ENCODE measurements at places on chromosomes 6 and 20. TPM values are rescaled to one million over a fixed set of nuclear protein-coding genes. Genes with fewer than 3 reads are reported as not detected.
A peak's percentile ranks its signal among the peaks of the same experiment; 100 is the strongest.

The BPIFB4 gene
- not detected for total RNA-seq

The EBF4 gene
- total RNA-seq: 5.9 TPM

The COL10A1 gene
- total RNA-seq: not detected

The IRF4 gene
- 689 TPM for total RNA-seq

The C20orf173 gene
- total RNA-seq: not detected

The PACSIN1 gene
- 0.40 TPM for total RNA-seq

DNA sequence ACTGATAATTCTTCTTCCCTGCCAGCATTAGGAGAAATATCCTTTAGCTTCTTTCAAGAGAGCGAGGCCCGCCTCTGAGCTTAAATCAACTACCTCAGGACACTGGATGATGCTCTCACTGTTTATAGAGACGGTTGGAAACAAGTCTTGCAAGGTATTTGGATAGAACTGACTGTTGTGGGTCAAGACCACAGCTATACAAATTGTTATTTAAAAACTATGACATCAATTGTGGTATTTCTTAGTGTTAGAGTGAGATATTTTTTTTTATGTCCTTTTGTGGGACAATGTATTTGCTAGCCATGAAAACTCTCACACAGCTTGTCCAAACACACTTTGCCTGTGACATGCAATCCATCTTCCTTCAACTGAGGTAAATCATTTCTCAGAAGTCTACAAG is 136.3 kb upstream of the PHACTR1 start:
- DNase-seq: no peak
- peaks cover 4% of the 10 kb centered on the region for H3K27me3 ChIP-seq
- H3K4me3 ChIP-seq: no peak overlapping the region
- H3K4me1 ChIP-seq: no peaks in the 10 kb centered on the region

GRCh38 chr6:137978252-137978896 is 111.3 kb downstream of the TNFAIP3 start:
- H3K27me3 ChIP-seq: no peaks in the 10 kb centered on the region
- H3K36me3 ChIP-seq: no peaks in the 10 kb centered on the region
- no peak overlapping the region for H3K27ac ChIP-seq
- DNase-seq: peak; percentile 68
- peaks cover 50% of the 10 kb centered on the region for H3K4me1 ChIP-seq
- H3K4me3 ChIP-seq: no peak overlapping the region

DNA sequence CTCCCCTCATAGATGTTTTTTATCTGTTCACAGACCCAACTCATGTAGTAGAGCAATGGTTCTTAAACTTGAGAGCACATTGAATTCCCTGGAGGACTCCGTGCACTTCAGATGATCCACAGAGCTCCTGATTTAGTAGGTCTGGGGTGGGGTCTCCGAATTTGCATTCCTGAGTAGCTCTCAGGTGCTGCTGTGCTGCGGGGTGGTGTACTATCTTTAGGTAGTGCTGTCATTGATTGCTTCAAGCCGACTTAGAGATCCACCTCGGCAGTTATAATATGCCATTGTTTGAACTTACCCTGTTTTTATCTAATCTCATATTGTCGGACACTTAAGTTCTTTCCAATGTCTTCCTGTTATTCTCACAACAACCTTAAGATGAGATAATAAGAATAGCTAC is 45.0 kb downstream of the BMP2 start:
- H3K27me3 ChIP-seq: peaks cover 2% of the 10 kb centered on the region
- no peak overlapping the region for H3K27ac ChIP-seq
- H3K4me3 ChIP-seq: no peak overlapping the region
- no peaks in the 10 kb centered on the region for H3K36me3 ChIP-seq

- H3K4me3 ChIP-seq: no peak overlapping the region
- H3K27ac ChIP-seq: no peak overlapping the region
- no peaks in the 10 kb centered on the region for H3K4me1 ChIP-seq
- H3K27me3 ChIP-seq: no peaks in the 10 kb centered on the region
- no peaks in the 10 kb centered on the region for H3K36me3 ChIP-seq
- DNase-seq: no peak
Measured at GRCh38 chr6:138377042-138377441, 663 bp upstream of the SMIM28 start.

DNA sequence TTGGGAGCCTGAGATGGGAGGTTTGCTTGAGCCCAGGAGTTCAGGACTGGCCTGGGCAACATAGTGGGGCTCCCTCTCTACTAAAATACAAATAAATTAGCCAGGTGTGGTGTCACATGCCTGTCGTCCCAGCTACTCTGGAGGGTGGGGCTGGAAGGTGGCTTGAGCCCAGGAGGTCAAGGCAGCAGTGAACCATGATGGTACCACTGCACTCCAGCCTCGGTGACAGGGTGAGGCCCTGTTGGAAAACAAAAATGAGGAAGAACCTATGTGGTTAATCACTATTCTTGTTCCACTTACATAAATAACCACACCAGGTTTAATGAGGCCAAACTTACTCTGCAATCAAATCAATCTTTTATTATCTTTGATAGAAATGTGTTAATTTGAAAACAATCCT is 5.4 kb downstream of the PPDPF start:
- peaks cover 33% of the 10 kb centered on the region for H3K4me1 ChIP-seq
- DNase-seq: no peak
- H3K4me3 ChIP-seq: no peak overlapping the region

GRCh38 chr6:41711323-41712038 is 23.9 kb downstream of the TFEB start:
- no peak for DNase-seq
- no peaks in the 10 kb centered on the region for H3K27me3 ChIP-seq
- no peak overlapping the region for H3K4me3 ChIP-seq
- H3K36me3 ChIP-seq: no peaks in the 10 kb centered on the region
- H3K27ac ChIP-seq: no peak overlapping the region

DNA sequence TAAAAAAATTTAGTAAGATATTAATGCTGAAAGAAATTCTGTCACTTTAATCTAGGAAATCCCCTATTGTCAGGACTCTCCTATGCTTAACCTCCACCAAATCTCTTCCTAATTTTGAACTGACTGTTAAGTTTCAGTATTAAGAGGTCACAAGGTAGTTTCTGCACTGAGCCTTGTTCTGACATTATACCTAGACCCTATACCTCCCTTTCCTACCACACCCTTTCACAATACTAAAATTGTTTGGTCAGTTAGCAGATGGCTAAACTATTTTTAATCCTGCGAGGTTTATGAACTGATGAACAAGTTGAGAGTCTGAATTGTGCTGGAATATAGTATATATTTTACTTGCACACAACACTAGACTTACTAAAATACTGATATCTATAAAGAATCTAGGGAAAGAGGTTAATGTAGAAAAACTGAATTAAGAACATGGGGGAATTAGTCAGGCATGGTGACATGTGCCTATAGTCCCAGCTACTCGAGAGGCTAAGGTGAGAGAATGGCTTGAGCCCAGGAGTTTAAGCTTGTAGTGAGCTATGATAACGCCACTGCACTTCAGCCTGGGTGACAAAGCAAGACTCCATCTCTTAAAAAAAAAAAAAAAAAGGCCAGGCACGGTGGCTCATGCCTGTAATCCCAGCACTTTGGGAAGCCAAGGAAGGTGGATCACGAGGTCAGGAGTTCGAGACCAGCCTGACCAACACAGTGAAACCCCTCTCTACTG is 51.5 kb downstream of the HBS1L start:
- DNase-seq: no peak
- H3K4me3 ChIP-seq: no peak overlapping the region
- H3K27ac ChIP-seq: no peak overlapping the region
- H3K27me3 ChIP-seq: no peaks in the 10 kb centered on the region

- no peak for DNase-seq
- H3K4me3 ChIP-seq: no peak overlapping the region
- H3K4me1 ChIP-seq: no peaks in the 10 kb centered on the region
Measured at GRCh38 chr20:7714549-7714948, 225.7 kb downstream of the HAO1 start.

- no peaks in the 10 kb centered on the region for H3K36me3 ChIP-seq
- H3K4me1 ChIP-seq: no peaks in the 10 kb centered on the region
- H3K27me3 ChIP-seq: peaks cover 11% of the 10 kb centered on the region
- no peak overlapping the region for H3K27ac ChIP-seq
Measured at GRCh38 chr6:7502743-7503142, 38.7 kb upstream of the DSP start.

GRCh38 chr6:9272671-9273070 is 837.3 kb upstream of the SLC35B3 start:
- no peaks in the 10 kb centered on the region for H3K4me1 ChIP-seq
- H3K36me3 ChIP-seq: no peaks in the 10 kb centered on the region
- DNase-seq: no peak
- H3K27me3 ChIP-seq: no peaks in the 10 kb centered on the region

DNA sequence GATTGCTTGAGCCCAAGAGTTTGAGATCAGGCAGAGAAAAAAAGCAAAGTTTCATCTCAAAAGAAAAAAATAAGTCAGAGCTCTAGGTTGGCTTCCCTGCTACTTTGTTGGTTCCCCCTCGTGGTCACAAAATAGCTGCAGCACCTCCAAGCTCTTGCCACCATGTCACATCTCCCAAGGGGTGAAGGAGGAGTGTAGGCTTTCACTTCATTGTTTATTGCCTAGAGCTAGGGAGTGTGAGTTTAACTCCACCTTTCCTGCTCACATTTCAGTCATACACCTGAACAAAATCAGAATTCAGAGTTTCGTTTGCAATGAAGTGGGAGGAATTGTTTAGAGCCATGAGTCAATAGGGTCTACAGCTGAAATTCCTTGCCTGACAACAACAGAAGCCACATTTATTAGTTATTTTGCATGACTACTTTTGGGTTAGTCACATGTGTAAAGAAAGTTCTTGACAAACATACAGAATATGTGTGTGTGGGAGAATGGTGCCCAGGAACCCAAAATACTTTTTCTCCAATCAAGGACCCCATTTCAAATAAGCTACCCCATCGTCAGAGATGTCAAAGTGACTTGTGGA is 56.2 kb upstream of the UFL1 start:
- H3K4me3 ChIP-seq: no peak overlapping the region
- peak; percentile 20 for DNase-seq
- H3K36me3 ChIP-seq: no peaks in the 10 kb centered on the region

- no peak for DNase-seq
- peaks cover 6% of the 10 kb centered on the region for H3K27me3 ChIP-seq
- no peaks in the 10 kb centered on the region for H3K36me3 ChIP-seq
Measured at GRCh38 chr6:128557081-128557480, 36.7 kb upstream of the PTPRK start.

- no peak overlapping the region for H3K4me3 ChIP-seq
- DNase-seq: no peak
- H3K36me3 ChIP-seq: no peaks in the 10 kb centered on the region
- H3K27me3 ChIP-seq: no peaks in the 10 kb centered on the region
Measured at GRCh38 chr6:56242346-56242745, 5.0 kb downstream of the COL21A1 start.

- H3K27ac ChIP-seq: no peak overlapping the region
- no peaks in the 10 kb centered on the region for H3K36me3 ChIP-seq
- peaks cover 8% of the 10 kb centered on the region for H3K4me1 ChIP-seq
- no peaks in the 10 kb centered on the region for H3K27me3 ChIP-seq
- no peak for DNase-seq
Measured at GRCh38 chr20:50501972-50502745, 8.0 kb upstream of the PTPN1 start.

GRCh38 chr20:23037017-23037481 is 1.9 kb downstream of the SSTR4 start:
- no peaks in the 10 kb centered on the region for H3K36me3 ChIP-seq
- no peak overlapping the region for H3K27ac ChIP-seq
- H3K4me3 ChIP-seq: no peak overlapping the region
- DNase-seq: no peak

DNA sequence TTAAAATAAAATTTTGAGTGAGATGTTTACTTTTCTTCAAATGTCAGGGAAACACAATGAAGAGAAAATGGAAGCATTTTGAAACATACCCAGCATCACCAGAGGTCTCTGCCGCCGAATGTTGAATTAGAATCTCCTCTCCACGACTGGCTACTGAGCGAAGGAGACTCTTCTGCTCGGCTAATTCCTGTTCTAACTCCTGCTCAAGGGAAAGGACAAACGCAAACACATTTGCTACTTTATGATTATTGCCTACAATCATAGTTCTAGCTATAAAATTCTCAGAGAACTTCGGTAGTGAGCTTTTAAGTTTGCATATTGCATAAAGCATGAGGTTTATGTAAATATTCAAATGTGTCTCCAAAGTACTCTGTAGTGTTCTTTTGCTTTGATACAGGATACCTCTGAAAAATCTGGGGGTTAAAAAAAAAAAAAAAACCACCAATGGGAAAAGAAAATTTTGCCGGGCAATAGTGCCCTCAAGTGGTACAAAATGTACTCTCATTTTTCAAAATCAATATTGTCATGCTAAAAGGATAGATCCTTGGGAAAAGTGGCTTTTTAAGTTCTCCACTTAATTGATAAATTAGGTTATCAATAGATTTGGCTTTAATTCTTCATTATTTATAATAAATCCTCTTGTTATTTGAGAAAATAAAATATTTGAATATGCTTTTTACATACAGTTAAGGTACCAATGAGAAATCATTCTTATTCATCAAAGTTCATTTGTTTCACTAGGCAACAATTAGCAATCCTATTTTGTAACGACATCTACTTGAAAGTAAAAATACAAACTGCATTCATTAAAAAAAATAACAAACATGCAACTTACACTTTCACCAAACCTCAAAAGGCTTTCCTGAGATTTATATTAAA is 369.0 kb downstream of the SYNE1 start:
- no peak overlapping the region for H3K4me3 ChIP-seq
- H3K27ac ChIP-seq: no peak overlapping the region
- H3K4me1 ChIP-seq: peaks cover 16% of the 10 kb centered on the region
- H3K36me3 ChIP-seq: peaks cover 28% of the 10 kb centered on the region
- no peaks in the 10 kb centered on the region for H3K27me3 ChIP-seq

DNA sequence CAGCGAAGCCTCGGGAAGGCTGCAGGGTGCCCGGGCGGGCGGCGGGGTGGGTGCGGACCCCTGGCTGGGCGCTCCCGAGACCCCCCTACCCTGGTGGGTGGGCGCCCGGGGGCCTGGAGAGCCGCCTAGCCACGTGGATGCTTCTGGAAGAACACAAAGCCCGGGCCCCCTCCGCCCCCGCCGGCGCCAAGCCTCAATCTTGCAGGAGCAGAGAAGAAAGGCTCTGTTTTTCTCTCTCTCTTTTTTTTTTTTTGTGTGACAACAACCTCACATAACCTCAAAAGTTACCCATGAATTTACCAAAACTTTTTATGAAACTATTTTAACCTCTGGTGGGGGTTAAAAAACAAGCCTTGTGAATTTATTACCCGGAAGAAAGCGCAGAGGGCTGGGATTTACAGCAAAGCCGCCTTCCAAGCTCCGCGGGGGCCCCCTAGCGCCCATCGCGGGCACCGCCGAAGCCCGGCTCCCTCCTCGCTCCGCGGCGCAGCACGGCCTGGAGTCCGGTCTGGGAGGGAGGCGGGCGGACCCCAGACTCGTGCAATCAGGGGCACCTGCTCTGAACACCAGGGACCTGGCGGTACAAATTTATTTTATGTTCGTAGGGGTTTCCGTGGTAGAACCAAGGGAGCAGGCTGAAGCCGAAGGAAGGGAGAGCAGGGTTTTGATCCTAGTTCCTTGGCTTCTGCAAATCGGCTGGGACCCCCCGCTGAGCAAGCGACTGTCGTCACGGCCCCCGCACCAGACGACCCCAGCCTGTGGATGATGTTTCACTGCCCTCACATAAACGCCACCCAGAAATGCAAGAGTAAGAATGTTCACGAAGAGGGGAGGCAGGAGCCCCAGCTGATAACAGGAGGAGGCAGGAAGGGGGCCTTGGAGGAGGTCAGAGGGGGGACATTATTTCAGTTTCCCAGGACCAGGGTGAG is 58.9 kb downstream of the ZNF831 start:
- H3K27me3 ChIP-seq: no peaks in the 10 kb centered on the region
- no peaks in the 10 kb centered on the region for H3K36me3 ChIP-seq
- no peak overlapping the region for H3K27ac ChIP-seq
- peak overlapping the region; percentile 68 for H3K4me3 ChIP-seq
- H3K4me1 ChIP-seq: peaks cover 26% of the 10 kb centered on the region

Data from activated CD4-positive, alpha-beta memory T cell treated with anti-CD3 and anti-CD28 coated beads for 36 hours (primary cell).